Activated CD4-positive, alpha-beta memory T cell treated with anti-CD3 and anti-CD28 coated beads, Interleukin-2, amount 10 ng/mL, durations not matched to agents 7 days and 5 days (primary cell): ENCODE measurements at places on chromosomes 4 and X. TPM values are rescaled to one million over a fixed set of nuclear protein-coding genes. Genes with fewer than 3 reads are reported as not detected.
A peak's percentile ranks its signal among the peaks of the same experiment; 100 is the strongest.

Gene UBL4A
- 47.3 TPM for total RNA-seq

- no peak for DNase-seq
Observed at GRCh38 chr4:149158817-149159216, 656.8 kb downstream of the IQCM start.

Gene ENOPH1
- total RNA-seq, result 36.1 TPM

Gene DMRTC1
- total RNA-seq, result not detected

DNA sequence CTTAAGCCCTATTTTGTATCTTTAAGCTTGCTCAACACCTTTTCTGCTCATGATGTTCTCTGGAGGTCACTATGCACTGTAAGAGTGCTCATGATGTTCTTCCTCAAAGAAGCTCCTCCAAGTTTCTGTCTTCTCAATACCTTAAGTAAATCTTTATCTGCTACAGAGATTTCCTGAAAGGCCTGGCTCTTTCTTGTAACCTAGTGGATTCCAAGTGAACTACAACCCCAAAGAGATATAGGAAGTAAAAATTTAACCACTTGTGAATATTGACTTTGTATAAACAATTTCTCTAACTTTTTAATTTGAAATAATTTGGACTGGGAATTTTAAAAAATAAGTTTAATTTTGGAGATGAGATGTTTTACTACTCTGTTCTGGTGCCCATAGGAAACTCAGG, 39.3 kb upstream of the XK start:
- no peak for DNase-seq

Gene SLC7A11
- total RNA-seq, result 7.0 TPM

- no peak for DNase-seq
Observed at GRCh38 chr4:60366661-60367060, 833.5 kb upstream of the ADGRL3 start.

DNA sequence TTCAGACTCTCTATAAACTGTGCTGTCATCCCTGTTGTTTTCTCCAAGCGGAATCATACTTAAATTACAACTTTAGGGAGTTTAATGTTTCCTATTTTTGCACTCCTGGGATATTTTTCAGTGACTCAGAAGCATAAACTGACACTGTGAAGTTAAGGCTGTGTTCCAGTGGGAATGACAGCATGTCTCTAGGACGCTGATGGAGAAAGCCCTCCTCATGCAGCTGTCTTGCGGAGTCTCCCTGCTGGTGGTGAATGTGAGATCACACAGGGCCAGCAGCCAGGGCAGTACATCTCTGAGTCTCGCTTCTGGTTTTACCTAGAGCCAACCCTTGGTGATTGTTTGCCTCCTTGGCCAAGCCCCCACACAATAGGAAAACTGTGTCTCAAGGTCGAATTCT, 53.3 kb downstream of the NFKB1 start:
- no peak for DNase-seq

Gene EGFL6
- 3.3 TPM for total RNA-seq

DNA sequence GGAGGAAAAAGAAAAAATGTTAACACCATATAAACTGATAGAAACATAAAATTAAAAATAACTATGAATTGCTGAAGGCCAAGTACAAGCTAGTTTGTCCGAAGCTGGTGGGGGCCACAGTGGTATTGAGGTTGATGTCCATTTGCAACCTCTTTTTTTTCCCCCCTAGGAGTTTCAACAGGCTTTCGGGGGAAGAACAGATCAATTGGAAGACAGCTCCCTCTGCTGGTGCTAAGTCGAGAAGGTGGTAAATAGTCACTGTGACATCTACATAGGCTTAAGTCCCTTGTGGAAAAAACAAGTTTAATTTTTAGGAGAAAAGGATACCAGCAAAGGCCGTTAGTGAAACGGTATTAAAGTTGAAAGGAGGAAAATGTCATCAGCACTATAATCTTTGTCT, 115.7 kb upstream of the ZXDA start:
- DNase-seq, result peak; percentile 17

Gene TLR2
- total RNA-seq, result 1.3 TPM

DNA sequence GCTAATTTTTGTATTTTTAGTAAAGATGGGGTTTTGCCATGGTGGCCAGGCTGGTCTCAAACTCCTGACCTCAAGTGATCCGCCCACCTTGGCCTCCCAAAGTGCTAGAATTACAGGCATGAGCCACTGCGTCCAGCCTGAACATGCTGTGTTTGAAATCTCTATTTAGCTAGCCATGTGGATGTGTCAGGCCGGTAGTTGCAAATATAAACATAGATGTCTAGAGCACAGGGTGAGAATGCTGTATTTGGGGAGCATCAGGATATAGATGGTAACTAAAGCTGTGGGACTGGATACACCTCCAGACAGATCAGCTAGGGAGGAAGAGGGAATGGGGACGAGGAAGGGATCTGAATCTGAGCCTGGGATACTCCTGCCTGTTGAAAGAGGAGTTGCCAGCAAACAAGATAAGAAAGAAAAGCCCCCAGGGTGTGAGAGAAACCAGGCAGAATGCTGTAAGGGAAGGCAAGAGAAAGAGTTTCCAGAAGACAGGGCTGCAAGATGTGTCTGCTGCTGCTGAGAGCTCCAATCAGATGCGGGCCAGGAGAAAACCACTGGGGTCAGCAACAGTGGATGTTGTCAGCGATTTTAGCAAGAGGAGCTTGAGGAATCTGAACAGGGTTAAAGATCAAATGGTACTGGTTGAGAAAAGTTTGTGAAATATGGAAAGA, 177.4 kb downstream of the PALLD start:
- no peak for DNase-seq

Gene SPANXC
- total RNA-seq, result not detected

DNA sequence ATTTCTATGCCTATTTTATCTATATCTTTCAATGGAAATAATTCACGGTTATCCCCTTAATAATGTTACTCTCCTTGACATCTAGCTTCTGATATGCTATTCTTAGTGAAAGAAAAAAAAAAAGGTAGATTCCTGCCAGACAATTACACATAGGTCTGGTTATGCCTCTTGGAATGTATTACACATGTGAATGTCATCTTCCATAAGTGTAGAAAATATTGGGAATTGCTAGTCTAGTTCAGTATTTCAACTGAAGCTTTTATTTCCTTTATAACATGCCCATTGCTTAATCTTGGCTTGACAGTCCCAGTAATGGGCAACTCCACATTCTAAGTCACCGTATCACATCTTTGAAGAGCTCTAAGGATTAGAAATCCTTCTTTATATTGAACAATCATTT, 25.4 kb upstream of the PPP1R2C start:
- no peak for DNase-seq

Gene GAGE12F
- not detected for total RNA-seq

GRCh38 chrX:131068945-131069719, 11.0 kb downstream of the ARHGAP36 start:
- no peak for DNase-seq

Gene PCDH19
- not detected for total RNA-seq

DNA sequence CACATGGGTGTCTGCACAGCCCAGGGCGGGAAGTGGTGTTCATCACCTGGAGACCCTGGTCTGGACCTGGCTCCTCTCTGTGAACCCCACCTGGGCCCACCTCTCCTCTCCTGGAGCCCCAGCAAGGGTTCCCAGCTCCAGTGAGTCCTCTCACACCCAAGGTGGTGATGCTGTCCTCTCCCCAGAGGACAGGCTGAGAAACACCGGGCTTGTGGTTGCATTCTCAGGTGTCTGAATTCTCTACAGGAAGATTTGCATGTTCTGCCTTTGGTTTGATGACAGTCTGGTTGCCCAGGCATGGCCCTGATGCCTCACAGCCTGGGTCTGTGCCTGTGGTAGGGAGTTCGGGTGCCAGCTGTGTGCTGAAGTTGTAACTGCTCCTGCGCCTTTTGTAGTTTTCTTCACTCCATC, 3.8 kb downstream of the MAEA start:
- DNase-seq, result no peak

- DNase-seq, result no peak
Observed at GRCh38 chr4:139137763-139138162, 39.3 kb downstream of the ELF2 start.

Gene CENPVL2
- total RNA-seq, result not detected

DNA sequence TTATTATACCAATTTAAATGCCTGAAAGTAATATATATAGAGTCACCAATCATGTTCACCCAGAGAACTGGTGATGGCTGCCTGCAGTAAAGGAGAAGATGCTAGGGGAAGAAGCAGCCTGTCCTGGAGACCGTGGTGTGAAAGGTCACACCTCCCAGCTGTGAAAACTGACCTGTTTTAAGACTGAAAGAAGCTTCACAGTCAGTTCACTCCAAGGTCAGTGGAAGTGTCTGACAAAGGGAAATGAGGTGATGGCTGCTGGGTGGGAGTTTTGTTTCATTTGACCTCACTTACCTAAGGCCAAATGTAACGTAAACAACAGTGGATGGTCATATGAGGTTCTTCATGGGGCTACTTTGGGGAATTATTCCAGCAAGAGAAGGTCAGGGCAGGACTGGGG, 352.1 kb upstream of the GATB start:
- DNase-seq, result no peak

DNA sequence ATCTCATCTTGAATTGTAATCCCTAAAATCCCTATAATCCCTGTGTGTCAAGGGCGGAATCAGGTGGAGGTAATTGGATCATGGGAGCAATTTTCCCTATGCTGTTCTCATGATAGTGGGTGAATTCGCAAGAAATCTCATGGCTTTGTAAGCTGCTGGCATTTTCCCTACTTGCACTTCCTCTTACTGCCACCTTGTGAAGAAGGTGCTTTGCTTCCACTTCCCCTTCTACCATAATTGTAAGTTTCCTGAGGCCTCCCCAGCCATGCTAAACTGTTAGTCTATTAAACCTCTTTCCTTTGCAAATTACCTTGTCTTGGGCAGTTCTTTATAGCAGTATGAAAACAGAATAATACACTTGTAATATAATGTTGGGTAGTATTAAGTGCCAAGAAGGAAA, 1087.4 kb upstream of the SLIT2 start:
- DNase-seq, result no peak

Gene GPRIN3
- 102 TPM for total RNA-seq

DNA sequence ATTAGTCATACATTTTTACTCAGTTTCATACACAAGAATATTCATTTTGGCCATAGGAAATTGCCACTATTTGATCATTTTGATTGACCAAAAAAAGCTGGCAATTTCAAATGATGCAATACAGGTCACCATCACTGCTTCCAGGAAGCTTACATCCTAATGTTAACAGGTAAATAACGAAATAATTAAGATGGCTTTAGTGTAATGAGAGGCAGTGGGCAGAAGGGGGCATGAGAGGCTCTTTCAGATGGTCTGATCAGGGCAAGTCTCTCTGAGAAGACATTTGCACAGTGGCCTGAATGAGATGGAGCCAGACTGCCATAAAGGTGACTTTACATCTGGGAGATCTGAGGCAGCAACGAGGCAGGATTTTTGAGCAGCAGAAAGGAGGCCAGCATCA, 170.7 kb downstream of the SLIT2 start:
- peak; percentile 40 for DNase-seq

Gene SMPX
- not detected for total RNA-seq

- DNase-seq, result no peak
Observed at GRCh38 chr4:127968586-127968985, 3.4 kb downstream of the ABHD18 start.
